ENCODE measurements at places on chromosomes 7 and 10.

GRCh38 chr7:149093228-149093627 is 2.7 kb upstream of the ZNF786 start:
- no peak for DNase-seq

DNA sequence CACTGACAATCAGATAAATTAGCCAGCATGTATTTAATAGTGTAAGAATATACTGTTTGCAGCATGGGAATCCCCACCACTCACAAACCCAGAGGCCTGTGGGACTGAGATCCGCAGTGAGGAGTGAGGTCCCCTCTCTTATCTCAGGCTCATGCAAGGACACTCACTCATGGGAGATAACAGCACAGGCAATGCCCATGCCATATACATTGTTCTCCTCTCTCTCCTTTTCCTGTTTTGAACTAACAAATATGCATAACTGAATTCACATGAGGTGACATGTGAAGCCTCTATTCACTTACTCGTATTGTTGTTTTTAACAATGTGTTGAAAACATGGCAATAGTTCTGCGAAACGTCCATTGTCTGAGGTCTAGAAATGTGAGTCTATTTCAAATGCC is 230.5 kb downstream of the ARHGAP21 start:
- no peak for DNase-seq

- no peak for DNase-seq
These were observed 238.7 kb downstream of the PLXNA4 start for GRCh38 chr7:132337450-132338080.

DNA sequence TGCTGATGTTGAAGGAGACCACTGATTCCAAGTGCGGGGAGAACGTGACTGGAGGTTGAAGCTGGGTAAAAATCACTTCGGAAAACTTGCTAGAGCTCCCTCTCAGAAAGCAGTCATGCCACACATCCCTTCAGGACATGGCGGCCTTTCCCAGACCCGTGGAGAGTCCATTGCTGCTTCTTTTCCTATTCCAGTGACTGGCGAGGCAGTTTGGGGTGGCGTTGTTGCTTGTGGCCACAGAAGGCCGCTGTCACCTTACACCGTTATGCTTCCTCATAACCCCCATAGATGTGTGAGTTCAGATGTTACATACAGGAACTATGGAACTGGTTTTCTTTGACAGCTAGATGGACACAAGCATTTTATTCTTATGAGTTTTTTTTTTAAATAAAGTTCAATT is 235.6 kb upstream of the POM121L12 start:
- no peak for DNase-seq

GRCh38 chr10:97873569-97873968 is 23.9 kb downstream of the GOLGA7B start:
- no peak for DNase-seq

GRCh38 chr7:140176122-140176701 is 571 bp downstream of the KDM7A start:
- DNase-seq = no peak

GRCh38 chr7:147765301-147765700 is 825.3 kb upstream of the C7orf33 start:
- no peak for DNase-seq

DNA sequence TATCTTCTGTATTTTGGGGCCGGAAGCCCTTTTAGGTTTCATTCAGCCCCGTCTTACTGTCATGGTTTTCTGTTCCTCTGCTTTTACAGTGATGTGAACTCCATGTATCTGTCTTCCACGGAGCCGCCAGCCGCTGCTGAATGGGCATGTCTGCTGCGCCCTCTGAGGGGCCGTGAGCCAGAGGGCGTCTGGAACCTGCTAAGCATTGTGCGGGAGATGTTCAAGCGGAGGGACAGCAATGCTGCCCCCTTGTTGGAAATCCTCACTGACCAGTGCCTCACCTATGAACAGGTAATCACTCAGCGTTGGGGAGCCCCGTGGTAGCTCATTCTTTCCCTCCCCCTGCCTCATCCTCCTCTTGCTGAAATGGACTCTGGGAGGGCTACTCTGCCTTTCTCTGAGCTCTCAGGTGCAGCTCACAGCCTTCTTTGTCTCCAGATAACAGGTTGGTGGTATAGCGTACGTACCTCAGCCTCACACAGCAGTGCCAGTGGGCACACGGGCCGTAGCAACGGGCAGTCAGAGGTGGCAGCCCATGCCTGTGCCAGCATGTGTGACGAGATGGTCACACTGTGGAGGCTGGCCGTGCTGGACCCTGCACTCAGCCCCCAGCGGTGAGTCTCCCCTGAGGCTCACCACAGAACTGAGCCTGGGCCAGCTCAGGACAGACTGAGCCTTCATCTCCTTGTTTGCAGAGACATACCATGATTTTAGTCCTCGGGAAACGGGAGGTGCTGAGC is 5.7 kb downstream of the ZSWIM8 start:
- DNase-seq = no peak

GRCh38 chr7:82623812-82624211 is 180.2 kb upstream of the CACNA2D1 start:
- DNase-seq = no peak

DNA sequence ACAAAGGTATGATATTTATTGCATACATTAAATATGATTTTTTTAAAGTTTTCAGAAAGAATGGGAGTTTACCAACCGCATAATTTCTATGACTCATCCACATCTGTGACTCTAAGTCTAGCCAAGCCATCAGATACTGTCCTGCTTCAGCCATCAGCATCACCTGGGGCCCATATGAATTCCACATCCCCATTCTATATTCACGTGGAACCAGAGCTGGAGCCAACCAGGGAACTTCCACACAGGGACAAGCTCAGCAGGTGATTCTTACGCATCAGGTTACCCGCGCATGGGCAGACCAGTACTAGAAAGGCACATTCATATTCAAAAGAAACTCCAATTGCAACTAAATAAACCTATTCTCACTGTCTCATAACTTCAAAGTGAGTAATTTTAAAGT is 817.7 kb upstream of the IGFBP3 start:
- DNase-seq = no peak

- no peak for DNase-seq
These were observed 24.1 kb upstream of the DNAJC1 start for GRCh38 chr10:22027364-22028238.
